D721Med (cell line): ENCODE measurements at places on chromosomes 6 and 20.

- no peak for DNase-seq
Observed at GRCh38 chr6:2140438-2141128, 104.8 kb downstream of the GMDS start.

DNA sequence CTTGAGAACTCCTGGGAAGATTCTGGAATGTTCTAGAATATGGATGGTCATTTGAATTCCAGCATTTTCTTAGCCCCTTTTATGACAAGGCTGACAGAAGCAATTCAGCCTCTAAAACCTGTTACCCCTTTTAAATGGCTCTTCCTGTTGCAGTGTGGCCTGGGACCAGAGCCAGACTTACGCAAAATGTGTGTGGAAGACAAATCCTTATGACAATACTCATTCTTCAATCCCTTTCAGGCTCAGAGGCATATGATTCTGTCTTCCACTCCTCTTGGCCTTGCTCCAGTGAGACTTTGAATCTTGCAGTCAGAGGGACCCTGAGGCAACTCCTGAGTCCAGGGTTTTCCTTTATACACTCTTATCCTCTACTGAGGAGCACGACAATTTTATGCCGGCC lies 287.0 kb downstream of the CLIC5 start:
- DNase-seq: no peak

DNA sequence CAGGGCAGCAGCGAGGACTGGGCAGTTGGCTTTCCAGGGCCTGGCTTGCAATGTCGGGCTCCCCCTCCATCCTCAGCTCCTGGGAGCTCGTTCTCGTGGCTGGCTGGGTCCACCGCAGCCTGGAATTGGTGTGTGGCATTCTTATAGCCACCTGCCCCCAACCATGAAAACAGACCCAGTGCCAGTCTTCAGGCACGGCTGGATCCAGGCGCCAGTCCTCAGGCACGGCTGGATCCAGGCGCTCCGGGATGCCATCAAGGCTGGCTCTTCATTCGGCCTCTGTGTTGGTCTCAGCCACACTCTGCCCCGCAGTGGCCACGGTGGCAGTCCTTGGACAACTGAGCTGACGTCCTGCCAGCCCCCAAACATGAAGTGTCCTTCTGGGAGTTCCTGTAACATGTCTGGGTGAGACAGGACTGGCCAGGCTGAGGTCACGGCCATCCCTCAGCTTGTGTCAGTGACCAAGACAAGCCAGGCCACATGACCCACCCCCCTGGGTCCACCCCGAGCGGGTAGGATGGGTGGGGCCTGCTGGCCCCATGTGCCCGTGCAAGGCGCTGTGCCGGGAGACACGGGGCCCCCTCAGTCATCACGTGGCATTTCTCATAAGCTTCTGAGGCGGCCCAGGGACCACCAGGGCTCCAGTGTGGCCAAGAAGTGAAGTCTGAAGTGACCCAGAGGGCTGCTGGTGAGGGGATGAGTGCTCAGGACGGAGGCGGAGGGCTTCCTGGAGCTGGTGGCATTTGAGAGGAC lies 99.0 kb downstream of the TAF4 start:
- DNase-seq: no peak

GRCh38 chr6:11366934-11367637 lies 134.6 kb upstream of the NEDD9 start:
- DNase-seq: no peak

GRCh38 chr6:23441808-23442461 lies 684.1 kb upstream of the NRSN1 start:
- DNase-seq: no peak

GRCh38 chr6:47149554-47149953 lies 107.4 kb upstream of the ADGRF1 start:
- DNase-seq: no peak

DNA sequence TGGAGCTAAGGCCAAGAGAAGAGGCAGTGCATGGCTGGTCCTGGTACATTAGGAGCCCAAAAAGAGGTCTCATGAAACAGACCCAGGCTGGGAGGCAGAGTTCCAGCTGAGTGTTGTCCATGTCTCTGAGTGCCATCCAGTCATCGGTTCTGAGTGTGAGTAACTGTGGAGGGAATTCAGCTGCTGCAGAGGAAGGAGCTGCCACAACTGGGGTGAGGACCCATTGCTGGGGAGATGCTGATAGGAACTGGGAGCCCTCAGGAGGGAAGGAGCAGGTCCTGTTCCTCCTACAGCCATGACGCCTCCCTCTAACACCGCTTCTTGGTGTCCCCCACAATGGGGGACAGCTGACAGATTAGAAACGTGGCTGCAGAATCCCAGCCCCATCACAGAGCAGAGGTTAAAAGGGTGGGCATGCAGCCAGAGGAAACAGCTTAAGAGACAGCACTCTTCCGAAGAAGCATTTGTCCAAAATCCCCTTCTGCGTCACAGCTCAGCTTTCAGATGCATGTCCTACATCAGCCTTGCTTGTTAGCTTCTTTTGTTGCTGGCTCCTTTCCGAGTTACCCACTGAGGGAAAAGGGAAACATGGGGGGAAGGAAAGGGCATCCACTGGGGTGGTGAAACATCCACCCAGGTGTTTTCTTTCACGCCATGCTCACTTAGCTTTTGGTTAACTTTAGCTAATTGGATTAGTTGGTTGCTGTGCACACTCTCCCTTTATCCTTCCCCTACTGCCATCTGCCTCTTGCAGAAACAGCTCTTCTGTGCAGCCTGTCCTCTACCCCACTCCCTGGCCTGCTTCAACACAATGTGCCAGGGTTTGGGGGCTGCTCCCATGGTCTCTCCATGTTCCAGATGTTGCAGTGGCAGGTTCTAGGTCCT lies 239.2 kb downstream of the SYNDIG1 start:
- no peak for DNase-seq

- no peak for DNase-seq
Observed at GRCh38 chr6:42306439-42307140, 88.9 kb upstream of the MRPS10 start.

GRCh38 chr6:154039231-154039842 lies at the start of gene OPRM1:
Gene OPRM1, plus strand, starts transcription at chr6:154039240. Its CDS starts 305 bp downstream, at chr6:154039545.
- no peak for DNase-seq
